Glutamatergic neuron (in vitro differentiated cells): ENCODE measurements at places on chromosomes 11 and 22.
A peak's percentile ranks its signal among the peaks of the same experiment; 100 is the strongest.

- no peak for DNase-seq
These were observed 81.2 kb upstream of the RASSF10 start for GRCh38 chr11:12927886-12928285.

- DNase-seq = peak; percentile 40
These were observed 146.1 kb upstream of the C11orf87 start for GRCh38 chr11:109275931-109276330.

- no peak for DNase-seq
These were observed 216.3 kb upstream of the TBCEL start for GRCh38 chr11:120807414-120808150.

- peak; percentile 39 for DNase-seq
These were observed 89.6 kb downstream of the CSNK2A3 start for GRCh38 chr11:11263238-11264005.

DNA sequence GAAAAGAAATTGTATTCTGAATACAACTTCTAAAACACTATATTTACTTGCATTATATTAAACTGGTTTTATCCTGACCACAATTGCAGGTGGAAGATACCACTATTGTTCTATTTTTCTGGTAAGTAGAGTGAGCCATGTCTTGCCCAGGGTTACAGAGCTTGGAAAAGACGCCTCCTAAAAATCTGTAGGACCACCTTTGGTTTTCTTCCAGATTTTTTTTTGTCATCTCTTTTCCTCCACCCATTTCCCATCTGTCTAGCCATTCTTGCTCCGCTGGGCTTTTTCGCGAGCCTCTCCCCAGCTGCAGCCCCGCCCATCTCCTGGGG lies 294 bp upstream of the MTMR3 start:
- no peak for DNase-seq

DNA sequence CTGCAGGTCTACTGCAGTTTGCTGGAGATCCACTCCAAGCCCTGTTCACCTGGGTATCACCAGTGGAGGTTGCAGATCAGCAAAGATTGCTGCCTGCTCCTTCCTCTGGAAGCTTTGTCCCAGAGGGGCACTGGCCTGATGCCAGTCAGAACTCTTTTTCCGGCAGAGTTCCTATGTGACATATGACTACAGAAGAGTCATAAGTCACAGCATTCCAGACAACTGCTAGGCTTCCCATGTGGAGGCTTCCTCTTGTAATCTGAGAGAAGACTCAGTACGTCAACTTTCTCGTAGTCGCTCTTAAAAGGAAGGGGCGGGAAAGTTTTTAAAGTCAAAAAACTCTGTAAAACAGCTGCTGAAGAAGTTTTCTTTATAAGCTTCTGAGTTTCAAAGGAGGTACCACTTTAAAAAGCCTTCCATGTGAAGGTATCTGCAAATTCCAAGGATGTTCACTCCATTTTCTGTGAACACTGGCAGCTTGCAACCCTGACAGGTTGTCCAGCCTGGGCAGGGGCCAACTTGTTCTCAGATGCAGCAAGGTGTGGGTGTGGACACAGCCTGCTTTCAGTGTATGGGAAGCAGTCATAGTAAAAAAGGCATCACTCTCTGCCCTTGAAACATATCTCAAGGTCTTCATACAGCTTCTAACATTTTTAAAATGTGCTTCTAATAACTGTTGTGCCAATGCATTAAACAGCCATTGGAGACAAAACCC lies 97.8 kb downstream of the ME3 start:
- no peak for DNase-seq

GRCh38 chr11:26599425-26599824 lies 27.4 kb upstream of the MUC15 start:
- no peak for DNase-seq

- no peak for DNase-seq
These were observed 438.4 kb upstream of the CHORDC1 start for GRCh38 chr11:90661233-90661632.
